ENCODE measurements at places on chromosomes 2 and 18.
A peak's percentile ranks its signal among the peaks of the same experiment; 100 is the strongest.

- no peak for DNase-seq
These were observed 347.0 kb upstream of the CDH2 start for GRCh38 chr18:28523758-28524475.

DNA sequence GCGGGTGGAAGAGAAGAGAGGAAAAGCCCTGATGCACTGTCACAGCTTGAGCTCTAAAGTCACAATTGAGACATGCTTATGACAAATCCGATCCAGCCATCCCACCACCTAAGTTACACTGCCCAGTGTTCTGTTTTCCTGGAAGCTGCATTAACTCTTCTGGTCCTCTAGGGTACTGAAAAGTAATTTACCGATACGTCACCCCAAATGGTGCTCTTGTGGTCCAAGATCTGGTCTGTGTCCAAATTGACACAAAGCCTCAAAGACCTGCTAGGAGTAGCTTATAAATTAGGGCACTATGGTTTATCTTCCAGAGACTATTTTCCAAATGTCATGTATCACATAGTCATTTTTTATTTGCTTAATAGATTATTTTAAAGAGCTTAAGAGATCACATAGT is 186.7 kb upstream of the ETAA1 start:
- DNase-seq, result no peak

- DNase-seq, result no peak
These were observed 242.1 kb upstream of the OSR1 start for GRCh38 chr2:19600506-19600905.

DNA sequence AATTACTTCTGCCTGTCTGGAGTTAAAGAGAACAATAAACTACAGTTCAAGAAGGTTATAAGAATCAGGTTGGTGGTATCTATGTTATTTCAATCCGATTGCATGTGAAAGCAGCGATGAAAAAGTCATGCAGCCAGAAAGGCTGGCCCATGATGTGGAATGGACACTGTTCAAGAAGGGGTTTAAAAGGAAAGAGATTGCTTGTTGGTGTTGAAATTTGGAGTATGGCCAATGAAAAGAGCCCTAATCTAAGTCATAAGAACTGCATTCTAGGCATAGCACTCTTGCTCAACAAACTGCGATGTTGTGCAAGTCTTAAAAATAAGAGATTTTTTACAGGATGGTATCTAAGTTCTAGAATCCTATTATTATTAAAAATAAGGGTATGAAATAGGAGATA is 61.3 kb downstream of the EFEMP1 start:
- no peak for DNase-seq

DNA sequence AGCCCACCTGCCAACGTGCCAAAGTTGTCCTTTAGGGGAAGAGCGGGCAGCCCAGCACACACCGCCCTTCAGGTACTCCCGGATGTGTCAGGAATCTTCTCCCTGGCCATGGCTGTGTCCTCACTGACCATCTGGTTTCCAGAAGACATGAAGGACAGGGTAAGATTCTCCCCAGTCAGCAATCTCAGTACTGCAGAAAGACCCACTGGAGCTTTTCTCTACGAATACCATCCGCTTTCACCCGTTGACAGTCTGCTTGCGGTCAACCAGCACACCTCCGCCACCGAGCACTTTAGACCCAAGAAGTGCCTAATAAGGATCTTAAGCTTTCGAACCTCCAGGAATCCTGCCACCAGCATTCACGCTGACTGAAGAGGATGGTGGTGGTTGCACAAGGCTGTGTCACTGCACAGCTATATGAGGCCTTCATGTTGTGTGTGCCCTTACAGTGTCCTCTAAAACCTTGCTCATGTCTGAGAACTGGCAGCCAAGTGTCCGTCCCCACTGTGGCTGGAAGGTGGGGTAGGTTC is 42.7 kb upstream of the ITM2C start:
- no peak for DNase-seq

GRCh38 chr2:231203087-231203486 is 4.7 kb downstream of the ARMC9 start:
- no peak for DNase-seq

DNA sequence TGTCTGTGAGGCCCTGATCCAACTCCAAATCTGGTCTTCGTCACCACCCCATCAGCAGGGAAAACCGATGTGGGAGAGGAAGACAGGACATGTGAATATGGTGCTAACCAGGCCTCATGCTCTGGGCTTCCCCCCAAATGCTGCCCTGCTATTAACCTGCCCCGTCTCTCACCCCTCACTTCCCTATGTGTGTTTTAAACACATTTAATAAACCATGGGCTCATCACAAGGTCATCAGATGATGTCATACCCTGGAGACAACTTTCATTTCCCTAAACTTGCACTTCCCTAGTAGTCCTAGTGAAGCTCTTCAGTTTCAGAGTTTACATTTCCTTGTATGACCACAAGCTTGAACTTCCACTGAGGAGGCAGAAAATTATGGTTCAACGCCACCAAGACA is 49.9 kb downstream of the CD8B2 start:
- no peak for DNase-seq

DNA sequence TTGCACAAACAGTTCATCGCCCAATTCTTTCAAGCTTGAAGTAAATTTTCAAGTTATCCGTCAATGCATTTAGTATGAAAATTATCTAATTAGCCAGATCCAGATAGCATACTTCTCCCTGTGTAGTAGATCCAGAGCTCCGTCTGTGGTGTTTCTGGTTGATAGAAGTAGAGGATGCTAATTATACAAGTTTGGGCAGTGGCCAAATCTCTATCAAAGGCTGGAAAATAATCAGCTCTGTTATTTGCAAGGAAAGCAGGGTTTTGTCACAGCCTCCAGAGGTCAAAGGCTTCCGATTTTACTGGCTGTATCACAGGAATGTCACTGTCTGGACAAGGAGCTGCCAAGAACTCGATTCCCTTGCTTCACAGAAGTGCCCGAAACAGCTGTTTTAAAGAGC is 28.6 kb downstream of the LRRC30 start:
- no peak for DNase-seq

GRCh38 chr2:106575955-106576354 is 88.8 kb downstream of the CD8B2 start:
- no peak for DNase-seq

GRCh38 chr18:75815767-75816166 is 388.3 kb upstream of the SMIM21 start:
- DNase-seq, result no peak

GRCh38 chr2:8376603-8377410 is 305.0 kb upstream of the ID2 start:
- no peak for DNase-seq

DNA sequence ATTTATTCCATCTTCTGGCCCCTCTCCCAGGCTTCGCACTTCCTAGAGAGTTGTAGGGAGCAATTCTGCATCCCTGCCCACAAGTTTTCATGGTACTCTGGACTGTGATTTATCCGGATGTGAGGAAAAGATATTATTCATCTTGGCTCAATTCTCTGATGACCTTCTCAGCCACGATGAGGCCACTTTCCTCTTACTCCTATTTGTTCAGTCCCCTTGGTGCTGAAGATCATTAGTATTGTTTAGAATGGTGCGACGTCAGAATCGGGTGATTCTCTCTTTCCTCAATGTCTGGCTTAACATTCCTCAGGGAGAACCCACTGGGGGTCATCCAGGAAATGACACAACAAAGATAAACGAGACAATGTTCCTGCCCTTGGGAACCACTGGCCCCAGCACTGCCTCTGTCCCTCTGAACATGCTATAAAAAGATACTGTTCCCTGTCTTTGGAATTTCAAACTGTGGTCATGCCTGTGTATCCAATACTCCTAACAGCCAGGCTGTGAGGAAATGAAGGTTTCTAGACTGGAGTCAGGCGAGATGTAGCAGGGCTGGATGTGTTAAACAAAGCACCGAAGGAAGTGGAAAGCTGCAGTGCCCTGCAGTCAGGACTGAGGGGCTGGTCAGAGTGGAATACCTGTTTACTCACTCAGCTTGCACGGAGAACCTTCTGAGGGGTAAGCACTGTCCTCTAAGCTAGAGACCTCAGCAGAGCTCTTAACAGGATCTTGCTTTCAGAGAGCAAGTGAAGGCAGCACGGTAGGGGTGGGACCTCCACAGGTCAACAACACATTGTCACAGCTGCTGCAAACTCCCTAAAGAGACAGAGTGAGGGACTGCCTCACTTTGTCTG is 12.9 kb upstream of the GLI2 start:
- no peak for DNase-seq

DNA sequence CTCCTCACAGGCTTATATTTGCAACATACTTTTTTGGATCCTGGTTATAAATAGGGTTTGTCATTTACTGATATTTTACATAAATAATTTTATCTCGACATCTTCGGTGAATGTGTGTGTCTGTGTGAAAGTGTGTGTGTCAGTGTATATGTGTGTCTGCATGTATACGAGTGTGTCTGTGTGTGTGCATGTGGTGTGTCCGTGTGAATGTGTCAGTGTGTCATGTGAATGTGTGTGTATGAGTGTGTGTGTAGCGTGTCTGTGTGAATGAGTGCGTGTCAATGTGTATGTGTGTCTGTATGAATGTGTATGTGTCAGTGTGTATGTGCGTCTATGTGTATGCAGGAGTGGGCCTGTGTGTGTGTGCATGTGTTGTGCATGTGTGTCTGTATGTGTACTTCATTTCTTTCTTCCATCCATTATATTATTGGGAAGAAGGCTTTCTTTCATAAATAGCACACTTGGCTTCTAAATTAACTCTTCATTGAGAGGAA is 161.6 kb downstream of the ST6GAL2 start:
- no peak for DNase-seq

- DNase-seq, result no peak
These were observed 144.7 kb downstream of the RNF144A start for GRCh38 chr2:7061921-7062320.

- DNase-seq, result no peak
These were observed 320.0 kb downstream of the LRATD1 start for GRCh38 chr2:14952400-14952963.

- peak; percentile 67 for DNase-seq
These were observed 209.9 kb downstream of the TFCP2L1 start for GRCh38 chr2:121075006-121075551.

DNA sequence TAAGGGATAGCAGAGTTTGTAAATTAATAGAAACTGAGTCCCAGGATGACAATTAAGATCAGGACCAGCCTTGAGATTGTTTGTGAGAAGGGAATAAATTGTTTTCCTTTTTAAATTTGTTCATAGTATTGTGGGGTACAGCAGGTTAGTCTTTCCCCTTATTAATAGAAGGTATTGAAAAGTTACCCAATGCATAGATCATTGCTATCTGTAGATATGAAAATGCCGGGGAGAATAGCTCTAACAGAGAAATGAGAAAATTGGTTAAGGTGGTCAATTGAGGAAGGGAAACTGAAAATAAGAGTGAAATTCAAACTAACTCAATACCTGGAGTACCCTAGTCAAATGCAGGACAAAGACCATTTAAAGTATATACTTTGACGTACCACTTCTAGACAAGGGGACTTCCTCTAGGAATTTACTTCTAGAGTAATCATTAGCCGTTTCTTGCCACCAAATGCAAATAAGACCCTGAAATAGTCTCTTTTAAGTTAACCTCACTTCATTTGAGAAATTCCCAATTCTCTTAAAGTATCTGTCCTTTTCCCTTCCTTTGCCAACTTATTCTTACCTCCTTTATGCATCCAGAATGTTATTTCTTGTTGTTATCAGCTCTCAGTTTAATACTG is 1224.4 kb upstream of the LRRTM1 start:
- no peak for DNase-seq

- no peak for DNase-seq
These were observed 107.2 kb upstream of the L3MBTL4 start for GRCh38 chr18:6521803-6522418.

All from hypothalamus (tissue), 51 donors.